Amygdala (tissue), 56 donors: ENCODE measurements at places on chromosomes 16 and 17.

- DNase-seq, result no peak
Observed at GRCh38 chr16:5479926-5480325, 382.3 kb upstream of the EEF2KMT start.

GRCh38 chr17:75524269-75524969 lies 1.1 kb upstream of the LLGL2 start:
- no peak for DNase-seq

- DNase-seq, result no peak
Observed at GRCh38 chr16:6499413-6499812, 833.2 kb upstream of the RBFOX1 start.

- DNase-seq, result no peak
Observed at GRCh38 chr16:48366165-48367093, 18.8 kb downstream of the SIAH1 start.

GRCh38 chr17:77058016-77058415 lies 82.8 kb upstream of the SEC14L1 start:
- no peak for DNase-seq

GRCh38 chr16:51148678-51149228 lies 2.3 kb downstream of the SALL1 start:
- DNase-seq, result no peak

GRCh38 chr17:14395255-14395654 lies 94.4 kb downstream of the HS3ST3B1 start:
- DNase-seq, result no peak
